ENCODE measurements at places on chromosomes 12 and 14.
A peak's percentile ranks its signal among the peaks of the same experiment; 100 is the strongest.

- DNase-seq: no peak
Observed at GRCh38 chr14:59583755-59584154, 7.1 kb upstream of the CCDC175 start.

DNA sequence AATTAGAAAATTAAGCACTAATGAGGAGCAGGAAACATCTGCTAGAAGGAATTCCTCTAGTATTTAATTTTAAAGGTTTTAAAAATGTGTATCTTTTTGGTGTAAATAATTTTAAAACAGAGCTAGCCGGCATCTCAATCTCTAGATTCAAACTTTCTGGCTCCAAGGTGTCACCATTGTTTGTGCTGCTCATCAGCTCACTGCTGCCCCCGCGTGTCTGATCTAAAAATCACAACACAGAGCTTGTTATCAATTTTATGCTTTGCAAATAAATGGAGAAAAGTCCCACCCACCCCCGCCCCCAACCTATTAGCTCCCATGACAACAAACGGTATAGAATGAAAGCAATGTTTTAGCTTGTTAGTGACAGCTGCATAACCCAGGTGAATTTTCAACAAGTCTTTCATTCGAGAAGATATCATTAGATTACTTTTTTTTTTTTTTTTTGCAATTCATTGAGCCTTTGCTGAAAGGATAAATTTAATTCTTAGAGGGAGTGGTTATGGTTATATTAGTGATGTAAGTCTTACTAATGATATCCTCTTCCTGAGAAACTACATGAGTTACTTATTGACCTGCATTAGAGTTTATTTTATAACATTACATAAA is 11.3 kb upstream of the ABHD12B start:
- DNase-seq: peak; percentile 91

- DNase-seq: no peak
Observed at GRCh38 chr12:131461096-131461495, 249.8 kb upstream of the SFSWAP start.

DNA sequence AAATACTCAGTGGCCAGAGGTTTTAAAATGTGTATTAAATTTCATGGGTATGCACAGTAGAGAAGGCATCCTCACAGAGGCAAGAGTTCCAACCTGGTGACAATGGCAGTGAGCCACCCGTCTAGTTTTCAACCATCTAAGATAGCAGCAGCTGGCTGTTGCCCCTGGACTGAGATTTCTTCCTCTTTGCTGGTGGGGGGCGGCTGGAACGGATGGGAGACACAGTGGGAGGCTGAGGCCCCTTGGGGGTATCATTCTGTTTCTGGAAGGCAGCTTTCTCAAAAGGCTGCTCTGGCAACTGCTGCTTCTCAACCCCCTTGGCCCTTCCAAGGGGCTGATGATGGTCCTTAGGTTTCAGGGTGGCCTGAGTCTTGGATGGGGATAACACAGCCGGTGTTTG is 1.0 kb upstream of the IFFO1 start:
- DNase-seq: no peak

DNA sequence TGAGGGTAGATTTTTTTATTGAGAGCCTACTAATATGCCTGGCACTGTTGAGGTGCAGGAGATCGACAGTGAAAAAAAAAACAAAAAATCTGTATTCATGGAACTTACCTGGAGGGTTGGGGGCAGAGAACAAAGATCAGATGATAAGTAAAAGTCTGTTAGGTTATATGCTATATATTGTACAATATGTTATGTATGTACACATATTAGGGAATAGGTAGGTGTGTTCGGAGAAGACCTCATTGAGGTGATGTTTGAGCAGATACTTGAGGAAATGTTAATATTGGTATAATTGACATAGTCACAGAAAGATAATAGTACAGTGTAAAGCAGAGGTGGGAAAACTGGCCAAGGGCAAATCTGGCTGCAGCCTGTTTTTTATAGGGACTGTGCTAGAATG is 5.6 kb downstream of the ARF6 start:
- no peak for DNase-seq

- no peak for DNase-seq
Observed at GRCh38 chr12:55385891-55386290, 14.4 kb upstream of the OR6C65 start.

- DNase-seq: no peak
Observed at GRCh38 chr14:95044463-95045105, 112.7 kb downstream of the DICER1 start.

GRCh38 chr14:99736603-99737371 is 52.7 kb downstream of the CYP46A1 start:
- DNase-seq: no peak

GRCh38 chr12:110684312-110684836 is 4.5 kb downstream of the HVCN1 start:
- no peak for DNase-seq

GRCh38 chr12:79895071-79895470 is 39.8 kb downstream of the PPP1R12A start:
- DNase-seq: no peak

- DNase-seq: no peak
Observed at GRCh38 chr12:89962648-89963047, 254.0 kb upstream of the ATP2B1 start.

DNA sequence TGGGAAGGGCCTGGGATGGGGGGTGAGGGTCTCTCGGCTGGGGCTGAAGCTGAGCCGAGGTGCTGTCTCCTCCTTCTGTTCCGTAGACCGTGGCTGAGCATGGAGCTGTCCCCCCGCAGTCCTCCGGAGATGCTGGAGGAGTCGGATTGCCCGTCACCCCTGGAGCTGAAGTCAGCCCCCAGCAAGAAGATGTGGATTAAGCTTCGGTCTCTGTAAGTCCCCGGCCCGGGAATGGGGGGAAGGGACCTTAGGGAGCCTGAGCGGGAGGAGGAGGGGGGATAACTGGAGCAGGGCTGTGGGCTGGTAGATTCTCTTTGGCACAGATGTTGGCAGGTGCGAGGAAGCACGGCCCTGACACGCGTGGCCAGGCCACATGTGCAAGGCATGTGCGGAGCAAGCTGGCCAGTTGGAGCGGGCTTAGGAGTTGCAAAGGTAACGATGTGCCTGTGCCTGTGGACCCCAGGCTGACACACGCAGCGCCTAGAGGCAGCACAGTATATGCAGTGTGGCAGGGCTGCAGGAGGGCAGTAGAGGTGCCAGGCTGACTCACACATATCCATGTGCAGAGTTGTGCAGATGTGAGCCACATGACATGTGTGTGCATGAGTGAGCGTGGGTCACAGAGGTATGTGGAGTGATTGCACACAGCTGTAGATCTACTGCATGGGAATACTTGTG is 512 bp downstream of the PDE1B start:
- DNase-seq: peak; percentile 9

DNA sequence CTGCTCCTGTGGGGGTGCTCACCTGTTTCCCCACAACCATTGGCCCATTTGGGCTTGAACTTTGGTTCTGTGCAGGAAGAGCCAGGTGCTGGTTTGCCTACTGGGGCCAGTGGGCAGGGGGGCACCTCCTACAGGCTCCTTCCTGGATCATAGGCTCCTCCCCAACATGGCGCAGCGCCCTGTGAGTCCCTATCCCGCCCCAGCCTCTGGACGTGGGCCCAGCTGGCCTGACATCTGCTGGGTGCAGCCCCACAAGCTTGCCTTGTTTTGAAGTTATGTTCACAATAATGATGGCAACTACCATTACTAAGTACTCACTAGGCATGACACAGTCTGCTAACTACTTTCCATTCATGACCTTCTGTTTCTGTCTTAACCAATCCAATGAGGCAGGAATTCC is 147.8 kb downstream of the RBM19 start:
- DNase-seq: no peak

GRCh38 chr12:24705741-24706358 is 243.1 kb downstream of the BCAT1 start:
- DNase-seq: no peak

DNA sequence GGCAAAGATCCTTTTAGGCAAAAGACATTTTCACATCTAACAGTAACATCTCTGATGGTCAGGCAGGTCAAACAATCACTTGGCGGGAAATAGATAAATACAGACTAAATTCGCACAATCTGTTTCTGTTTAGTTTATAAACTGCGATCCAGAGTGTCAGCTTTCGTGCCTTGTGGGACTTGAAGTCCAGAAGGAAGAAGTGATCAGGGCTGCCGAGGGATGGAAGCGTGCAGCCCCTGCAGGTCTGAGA is 245 bp upstream of the BRMS1L start:
- DNase-seq: no peak

DNA sequence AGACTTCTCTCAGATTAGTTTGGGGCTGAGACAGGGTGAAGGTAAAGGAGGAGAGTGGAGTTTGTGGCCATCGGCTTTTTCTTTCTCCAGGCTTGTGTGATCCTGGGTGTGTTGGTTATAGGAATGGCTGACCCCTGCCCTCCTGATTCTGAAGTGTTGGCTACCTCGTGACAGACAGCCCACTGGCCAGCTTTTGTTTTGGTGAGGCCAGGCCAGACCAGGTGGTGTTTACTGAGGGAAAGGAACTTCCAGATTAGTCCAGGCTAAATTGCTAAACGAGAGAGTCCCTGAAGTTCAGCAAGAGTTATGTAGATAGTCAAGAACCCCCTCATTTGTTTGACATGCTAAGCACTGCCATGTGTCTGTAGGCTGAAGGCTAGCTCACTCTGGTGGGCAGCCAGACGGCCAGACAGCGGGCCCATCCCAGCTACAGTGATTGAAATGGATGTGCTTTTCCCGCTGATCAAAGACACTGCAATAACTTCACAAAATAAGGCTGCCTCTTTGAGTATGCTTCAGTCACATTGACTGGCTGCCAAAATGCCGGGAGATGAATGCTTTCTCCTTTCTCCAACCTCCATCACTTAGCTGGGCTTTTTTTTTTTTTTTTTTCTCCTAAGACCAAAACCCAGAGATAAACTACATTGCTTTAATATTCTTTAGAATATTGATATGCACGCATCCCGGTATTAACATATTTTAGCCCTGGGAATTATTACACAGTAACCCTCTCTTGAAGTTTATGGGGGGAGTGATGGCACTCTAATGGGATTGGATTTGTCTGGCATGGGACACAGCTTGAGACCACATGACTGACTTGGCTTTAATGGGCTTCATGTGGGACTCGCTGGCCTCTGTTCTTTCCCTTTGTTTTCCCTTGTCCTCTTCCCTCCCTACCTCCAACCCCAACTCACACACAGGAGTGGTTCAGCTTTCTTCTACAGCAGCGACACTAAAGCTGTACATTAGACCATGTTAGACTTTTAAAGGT is 76.9 kb downstream of the SMOC1 start:
- DNase-seq: no peak

DNA sequence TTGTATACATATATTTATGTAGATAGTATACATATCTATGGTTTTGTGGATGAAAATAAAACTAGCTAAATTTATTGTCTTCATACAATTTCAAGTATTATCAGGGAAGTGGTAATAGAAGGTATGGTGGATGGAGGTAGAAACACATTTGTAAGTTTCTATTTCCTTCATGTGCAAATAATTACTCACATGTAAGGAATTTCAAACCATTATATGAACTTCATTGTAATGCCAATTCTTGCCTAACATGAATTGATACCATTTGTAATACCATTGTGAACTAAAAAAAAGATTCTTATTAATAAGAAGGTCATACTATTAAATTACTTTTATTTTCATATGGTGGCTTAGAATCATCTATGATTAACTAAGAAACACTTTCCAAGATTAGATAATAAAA is 20.1 kb upstream of the PPFIA2 start:
- no peak for DNase-seq

DNA sequence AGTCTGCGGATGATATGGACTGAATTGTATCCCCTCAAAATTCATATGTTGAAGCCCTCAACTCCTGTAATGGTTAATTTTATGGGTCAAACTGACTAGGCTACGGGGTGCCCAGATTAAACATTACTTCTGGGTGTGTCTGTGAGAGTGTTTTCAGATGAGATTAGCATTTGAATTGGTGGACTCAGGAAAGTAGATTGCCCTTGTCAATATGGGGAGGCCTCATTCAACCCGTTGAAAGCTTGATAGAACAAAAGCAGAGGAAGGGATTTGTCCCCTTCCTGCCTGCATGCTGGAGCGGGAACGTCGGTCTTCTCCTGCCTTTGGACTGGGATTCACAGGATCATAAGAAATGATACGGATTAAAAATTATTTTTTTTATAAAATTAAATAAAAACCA is 84.5 kb downstream of the BBS10 start:
- no peak for DNase-seq

GRCh38 chr12:16583969-16584745 is 21.8 kb downstream of the LMO3 start:
- DNase-seq: no peak

DNA sequence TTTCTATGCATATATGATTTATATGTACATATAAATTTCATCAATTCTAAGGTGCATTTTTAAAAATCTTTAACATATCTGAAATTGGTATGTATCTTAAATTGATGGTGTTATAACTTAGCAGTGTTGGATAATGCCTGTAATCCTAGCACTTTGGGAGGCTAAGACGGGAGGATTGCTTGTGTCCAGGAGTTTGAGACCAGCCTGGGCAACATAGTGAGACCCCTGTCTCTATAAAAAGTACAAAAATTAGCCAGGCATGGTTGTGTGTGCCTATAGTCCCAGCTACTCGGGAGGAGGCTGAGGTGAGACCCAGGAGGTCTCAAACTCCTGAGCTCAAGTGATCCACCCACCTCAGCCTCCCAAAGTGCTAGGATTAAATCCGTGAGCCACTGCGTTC is 6.5 kb upstream of the GALNT6 start:
- no peak for DNase-seq

DNA sequence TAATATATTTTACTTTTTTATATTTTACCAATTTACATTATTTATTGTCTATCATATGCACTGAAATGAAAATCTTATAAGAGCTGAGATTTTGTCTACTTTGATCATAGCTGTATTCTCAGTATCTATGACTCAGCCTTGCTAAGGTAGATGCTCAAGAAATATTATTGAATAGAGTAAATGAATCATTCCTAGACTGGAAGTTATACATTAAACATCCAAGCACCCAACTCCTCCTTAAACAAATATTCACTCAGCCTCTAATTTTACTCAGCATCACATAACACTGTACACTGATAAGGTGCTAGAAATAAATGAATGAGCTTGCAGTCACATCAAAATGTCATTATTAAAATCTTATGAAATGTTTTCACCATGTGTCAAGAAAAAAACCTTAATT is 1424.9 kb downstream of the LRFN5 start:
- DNase-seq: no peak

DNA sequence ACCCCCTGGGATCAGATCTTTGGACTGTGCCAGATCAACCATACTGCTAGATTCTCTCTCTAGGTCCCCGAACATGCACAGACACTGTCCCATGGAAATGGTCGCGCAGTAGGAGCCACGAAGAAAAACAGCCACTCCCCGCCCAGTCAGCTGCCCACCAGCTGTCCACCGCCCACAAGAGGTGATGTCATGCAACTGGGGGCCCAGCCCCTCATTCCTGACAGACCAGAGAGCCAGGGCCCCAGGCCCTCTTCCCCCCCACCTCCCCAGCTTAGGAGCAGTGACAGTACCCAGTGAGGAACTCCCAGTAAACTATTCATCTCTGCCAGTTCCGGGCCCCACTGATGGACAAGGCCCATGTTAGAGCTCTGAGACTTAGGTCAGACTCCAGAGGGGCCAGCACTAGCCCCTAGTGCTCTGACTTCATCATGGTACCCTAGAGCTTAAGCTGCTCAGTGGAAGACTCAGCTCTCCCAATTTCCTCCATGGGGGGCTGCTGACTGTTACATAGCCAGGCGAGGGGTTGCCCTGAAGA is 3.7 kb upstream of the TAMALIN start:
- DNase-seq: no peak

GRCh38 chr14:88106377-88106776 is 101.4 kb downstream of the GPR65 start:
- no peak for DNase-seq

GRCh38 chr12:128789356-128789929 is 34.3 kb downstream of the SLC15A4 start:
- DNase-seq: no peak
